H1 (cell line): ENCODE measurements at places on chromosomes 12 and 14.

GRCh38 chr12:59668674-59669073 is 72.8 kb downstream of the SLC16A7 start:
- no peak for DNase-seq

- no peak for DNase-seq
These were observed 2.3 kb downstream of the TBX5 start for GRCh38 chr12:114403690-114404066.

GRCh38 chr12:95224202-95225170 is 6.9 kb downstream of the VEZT start:
- DNase-seq = no peak

- DNase-seq = no peak
These were observed 488.5 kb upstream of the TBX3 start for GRCh38 chr12:115172521-115172920.

- DNase-seq = no peak
These were observed 304.7 kb downstream of the RMST start for GRCh38 chr12:97767347-97767746.

GRCh38 chr12:4119157-4119761 is 154.3 kb upstream of the CCND2 start:
- DNase-seq = peak; percentile 22

GRCh38 chr12:39252628-39253027 is 190.3 kb downstream of the KIF21A start:
- no peak for DNase-seq

DNA sequence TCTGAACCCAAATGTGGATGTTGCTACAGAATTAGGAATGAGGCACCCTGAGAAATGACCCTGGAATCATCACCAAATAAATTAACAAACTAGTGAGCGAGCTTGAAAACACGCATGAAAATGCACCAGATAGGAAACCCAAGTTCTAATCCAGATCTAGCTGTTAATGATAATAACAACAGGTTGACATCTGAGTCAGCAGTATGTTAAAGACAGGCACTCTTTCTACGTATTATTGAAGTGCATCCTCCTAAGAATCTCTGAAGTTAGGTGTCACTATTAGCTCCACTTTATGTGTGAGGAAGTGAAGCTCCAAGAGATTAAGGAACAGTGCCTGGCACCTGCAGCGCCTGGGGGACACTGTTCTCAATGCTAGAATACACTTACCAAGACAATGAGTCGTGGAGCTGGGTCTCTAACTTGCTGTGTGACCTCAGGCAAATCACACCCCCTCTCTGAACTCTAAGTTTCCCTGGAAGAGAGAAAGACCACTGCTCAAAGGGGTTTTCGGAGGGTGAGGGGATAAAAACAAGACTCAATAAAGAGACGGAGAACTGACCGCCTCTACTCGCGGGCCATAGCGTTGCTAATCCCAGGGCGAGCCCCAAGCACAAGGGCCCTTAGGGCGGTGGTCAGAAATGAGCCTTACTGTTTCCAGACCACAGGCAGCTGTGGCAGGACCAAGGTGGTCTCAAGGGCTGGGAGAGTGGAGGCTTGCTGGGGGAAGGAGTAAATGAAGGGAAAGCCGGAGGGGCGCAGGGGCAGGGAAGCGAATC is 2.1 kb downstream of the SLC6A12 start:
- DNase-seq = no peak

- DNase-seq = no peak
These were observed 427.5 kb upstream of the MIS18BP1 start for GRCh38 chr14:45680531-45680930.

DNA sequence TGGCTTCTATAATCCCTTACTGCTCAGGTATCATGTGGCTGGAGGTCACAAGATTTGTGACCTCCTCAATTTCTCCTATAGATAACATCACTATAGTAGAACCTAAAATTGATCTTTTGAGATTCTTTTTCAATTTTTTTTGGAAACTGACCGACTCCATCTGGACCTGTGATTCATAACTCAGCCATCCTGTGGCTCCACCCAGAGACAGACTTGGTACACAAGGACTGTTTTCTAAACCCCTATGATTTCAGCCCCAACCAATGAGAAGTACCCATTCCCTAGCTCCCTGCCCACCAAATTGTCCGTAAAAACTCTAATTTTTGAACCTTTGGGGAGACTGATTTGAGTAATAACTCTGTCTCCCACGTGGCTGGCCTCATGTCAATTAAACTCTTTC is 148.9 kb downstream of the SYT10 start:
- no peak for DNase-seq
